Stimulated activated CD4-positive, alpha-beta T cell treated with anti-CD3 and anti-CD28 coated beads, Interleukin-12 subunit alpha, Interleukin-12 subunit beta, amount 100 ng/mL, for 24 hours (primary cell): ENCODE measurements at places on chromosomes 11 and 22.

- peak; percentile 38 for DNase-seq
These were observed 147.3 kb downstream of the FEZ1 start for GRCh38 chr11:125348674-125349309.

- DNase-seq: no peak
These were observed 84.5 kb downstream of the BCR start for GRCh38 chr22:23264610-23265367.

DNA sequence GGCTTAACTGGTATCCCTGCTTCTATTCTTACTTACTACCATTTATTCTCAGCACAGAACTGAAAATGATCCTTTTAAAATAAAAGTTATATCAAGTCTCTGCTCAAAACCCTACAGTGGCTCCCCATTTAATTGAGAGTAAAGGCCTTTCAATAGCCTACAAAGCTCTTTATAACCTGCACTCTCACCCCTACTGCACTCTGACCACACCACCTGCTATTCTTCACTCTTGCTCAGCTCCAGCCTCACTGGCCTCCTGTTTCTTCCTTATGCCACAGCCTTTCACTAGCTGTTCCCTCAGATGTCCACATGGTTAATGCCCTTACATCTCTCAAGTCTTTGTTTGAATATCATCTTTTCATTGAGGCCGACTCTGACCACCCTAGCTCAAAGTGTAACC is 40.9 kb upstream of the PPP2R1B start:
- no peak for DNase-seq

DNA sequence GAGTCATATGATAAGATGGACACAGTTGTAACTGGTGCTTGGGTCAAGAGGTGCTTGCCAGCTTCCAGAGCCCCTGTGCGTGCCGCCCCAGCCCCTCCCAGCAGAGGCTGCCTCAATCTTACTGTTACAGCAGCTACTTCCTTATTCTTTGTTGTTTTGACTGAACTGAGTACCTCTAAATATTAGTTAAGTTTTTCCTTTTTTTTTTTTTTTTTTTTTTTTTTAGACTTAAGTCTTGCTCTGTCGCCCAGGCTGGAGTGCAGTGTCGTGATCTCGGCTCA is 8.8 kb downstream of the ZBED4 start:
- DNase-seq: no peak

DNA sequence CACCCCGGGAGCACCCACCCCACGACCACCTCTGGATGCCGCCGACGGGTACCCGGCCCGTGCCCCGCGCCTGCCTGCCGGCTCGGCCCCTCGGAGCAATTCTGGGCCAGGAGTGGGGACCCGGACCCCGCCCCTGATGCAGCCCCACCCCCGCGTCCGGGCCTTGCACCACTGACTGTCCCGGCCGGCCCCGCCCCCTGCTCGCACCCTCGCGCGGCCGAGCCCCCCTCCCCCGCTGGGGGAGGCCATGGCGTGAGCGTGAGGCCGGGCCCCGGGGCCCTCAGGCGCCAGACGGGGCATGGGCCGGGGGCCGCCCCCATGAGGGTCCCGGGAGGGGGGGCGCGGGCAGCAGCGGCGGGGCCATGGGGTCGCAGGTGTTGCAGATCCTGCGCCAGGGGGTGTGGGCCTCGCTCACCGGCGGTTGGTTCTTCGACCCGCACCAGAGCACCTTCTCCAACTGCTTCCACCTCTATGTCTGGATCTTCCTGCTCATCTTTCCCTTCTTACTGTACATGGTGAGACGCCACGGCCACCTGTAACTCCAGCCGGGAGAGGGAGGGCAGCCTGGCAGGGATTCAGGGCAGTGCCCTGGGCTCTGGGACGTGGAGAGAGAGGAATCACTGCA is 486 bp downstream of the PCNX3 start:
- no peak for DNase-seq

- DNase-seq: no peak
These were observed 171.7 kb downstream of the DDX10 start for GRCh38 chr11:108836541-108836940.

- no peak for DNase-seq
These were observed 4.7 kb downstream of the GNAZ start for GRCh38 chr22:23075050-23075449.

- DNase-seq: no peak
These were observed 36.0 kb downstream of the MADD start for GRCh38 chr11:47305734-47306483.

GRCh38 chr11:44133335-44133946 is 38.0 kb downstream of the EXT2 start:
- no peak for DNase-seq

DNA sequence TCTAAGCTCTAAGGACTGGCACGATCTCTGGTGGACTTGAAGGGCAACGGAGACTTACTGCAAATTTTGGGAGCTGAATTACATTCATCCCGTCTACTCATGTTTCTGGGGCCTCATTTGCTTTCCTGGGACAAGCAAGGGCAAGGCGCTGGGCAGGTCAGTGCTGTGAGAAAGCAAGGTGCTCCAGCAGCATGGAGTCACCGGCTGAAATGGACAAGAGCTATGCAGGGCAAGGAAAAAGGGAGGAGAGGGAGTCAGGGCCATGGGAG is 25.6 kb downstream of the FLI1 start:
- no peak for DNase-seq

DNA sequence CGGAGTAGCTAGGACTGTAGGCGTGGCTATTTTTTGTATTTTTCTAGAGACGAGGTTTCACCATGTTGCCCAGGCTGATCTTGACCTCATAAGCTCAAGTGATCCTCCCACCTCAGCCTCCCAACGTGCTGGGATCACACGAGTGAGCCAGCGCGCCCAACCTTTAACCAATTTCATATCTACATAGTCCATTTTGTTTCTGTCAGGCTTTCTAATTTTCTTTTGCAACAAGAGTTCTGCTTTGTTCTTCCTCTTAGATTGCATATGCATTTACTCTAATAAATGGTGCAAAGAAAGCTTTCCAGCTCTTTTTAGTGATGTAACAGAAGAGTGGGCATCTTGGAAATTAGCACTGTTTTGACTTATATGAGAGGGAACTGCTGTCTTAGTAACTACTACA is 13.3 kb downstream of the RTN3 start:
- no peak for DNase-seq
